ENCODE measurements at places on chromosomes 2 and 18.

- DNase-seq = no peak
These were observed 415.9 kb downstream of the NBAS start for GRCh38 chr2:15145046-15145817.

DNA sequence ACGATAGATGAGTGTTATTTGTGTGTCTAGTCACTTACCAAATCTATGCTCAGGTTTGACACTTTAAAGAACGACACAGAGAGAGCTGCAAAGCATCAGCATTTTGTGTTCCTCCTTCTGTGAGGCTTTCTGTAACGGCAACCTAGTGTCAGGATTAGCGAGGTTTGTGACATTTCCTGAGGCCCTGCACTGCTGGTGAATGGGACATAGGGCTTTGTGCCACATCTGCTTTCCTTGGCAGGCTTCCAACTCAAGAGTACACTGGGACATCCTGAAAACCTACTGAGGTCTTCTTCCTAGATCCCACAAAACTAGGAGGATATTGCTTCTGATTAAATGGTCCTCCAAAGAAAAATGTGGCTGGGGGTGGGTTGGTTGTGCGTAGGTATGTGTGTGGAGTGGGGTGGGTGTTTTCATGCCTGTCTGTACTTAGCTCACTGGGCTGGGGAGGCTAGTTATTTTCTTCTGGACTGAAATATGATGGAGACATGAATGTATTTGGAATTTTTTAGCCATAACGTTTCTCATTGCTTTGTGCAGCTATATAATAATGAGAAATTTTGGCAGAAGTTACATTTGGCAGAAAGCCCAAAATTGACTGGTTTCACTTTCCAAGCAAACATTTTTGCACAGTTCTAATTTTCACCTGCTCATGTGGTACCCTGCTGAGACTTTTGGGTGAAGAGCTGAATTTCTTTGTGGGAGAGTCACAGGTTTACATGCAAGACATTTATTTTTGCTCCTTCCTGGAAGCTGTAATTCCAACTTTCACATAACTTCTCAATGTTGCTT, 308.4 kb downstream of the XIRP2 start:
- DNase-seq = no peak

GRCh38 chr2:97713296-97714083, at the start of gene ZAP70:
TSS of gene ZAP70 (plus strand) at chr2:97713576. CDS start at chr2:97724037, 10,461 bp downstream.
- no peak for DNase-seq

DNA sequence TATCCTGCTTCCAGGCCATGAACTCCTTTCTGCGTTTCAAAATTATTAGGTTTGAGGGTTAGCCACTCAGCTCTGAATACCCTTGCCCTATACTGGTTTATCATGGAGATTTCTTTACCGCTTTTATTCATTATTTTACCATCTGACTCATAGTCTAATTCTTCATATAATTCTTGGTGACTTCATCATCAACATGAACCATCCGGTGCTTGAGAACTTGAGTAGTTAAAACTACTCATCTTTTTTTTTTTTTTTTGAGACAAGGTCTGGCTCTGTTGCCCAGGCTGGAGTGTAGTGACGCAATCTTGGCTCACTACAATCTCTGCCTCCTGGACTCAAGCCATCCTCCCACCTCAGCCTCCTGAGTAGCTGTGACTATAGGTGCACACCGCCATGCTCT, 94.2 kb upstream of the LHCGR start:
- no peak for DNase-seq

DNA sequence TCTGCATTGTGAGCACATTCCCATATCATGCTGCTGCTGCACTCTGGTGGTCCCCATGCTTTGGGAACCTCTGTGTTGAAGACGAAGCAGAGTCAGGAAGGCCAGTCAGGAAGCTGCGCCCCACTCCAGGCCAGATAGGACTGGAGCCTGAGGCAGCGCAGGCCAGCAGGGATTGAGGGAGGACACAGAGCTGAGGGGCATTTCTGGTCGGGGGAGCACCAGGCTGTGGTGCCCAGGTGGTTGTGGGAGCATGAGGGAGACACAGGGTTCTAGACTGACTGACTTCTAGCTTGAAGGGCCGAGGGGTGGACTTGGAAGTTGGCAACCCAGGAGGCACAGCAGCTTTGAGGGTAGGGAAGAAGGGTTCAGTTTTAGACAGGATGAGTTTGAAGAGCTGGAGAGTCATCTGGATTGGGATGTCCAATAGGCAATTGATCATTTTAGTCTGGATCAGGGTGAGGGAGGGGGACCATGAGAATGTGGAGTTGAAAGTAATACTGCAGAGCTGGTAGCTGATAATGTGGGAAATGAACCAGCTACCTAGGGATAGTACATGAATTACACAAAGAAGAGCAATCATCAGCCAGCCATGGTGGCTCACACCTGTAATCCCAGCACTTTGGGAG, 1.4 kb upstream of the ACTG2 start:
- DNase-seq = no peak

DNA sequence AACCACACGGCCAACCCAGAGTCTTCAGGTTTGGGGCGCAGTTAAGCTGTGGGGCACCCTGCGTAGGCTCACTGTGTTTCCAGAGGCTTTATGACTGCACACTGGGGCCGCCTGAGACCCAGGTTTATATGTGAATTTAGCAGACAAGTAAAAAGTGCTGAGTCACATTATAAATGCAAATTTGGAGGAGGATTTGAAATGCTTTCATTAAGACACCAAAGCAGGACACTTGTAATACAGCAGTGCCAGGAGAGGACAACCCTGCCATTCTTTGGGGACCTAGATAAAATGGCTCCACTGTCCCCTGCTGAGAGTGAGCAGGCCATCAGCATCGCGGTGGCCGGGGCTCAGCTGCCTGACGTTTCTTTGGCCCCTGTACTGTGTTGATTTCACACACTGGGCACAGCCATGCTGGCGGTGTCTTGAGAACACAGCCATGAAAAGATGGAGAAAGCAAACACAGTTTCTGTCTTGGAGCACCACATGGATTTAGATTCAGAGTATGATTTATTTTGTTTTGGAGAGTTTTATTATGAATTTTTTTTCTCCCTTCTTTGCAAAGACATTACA, 10.2 kb downstream of the ACKR3 start:
- DNase-seq = no peak

- DNase-seq = no peak
These were observed 13.7 kb upstream of the TET3 start for GRCh38 chr2:73970850-73971471.

DNA sequence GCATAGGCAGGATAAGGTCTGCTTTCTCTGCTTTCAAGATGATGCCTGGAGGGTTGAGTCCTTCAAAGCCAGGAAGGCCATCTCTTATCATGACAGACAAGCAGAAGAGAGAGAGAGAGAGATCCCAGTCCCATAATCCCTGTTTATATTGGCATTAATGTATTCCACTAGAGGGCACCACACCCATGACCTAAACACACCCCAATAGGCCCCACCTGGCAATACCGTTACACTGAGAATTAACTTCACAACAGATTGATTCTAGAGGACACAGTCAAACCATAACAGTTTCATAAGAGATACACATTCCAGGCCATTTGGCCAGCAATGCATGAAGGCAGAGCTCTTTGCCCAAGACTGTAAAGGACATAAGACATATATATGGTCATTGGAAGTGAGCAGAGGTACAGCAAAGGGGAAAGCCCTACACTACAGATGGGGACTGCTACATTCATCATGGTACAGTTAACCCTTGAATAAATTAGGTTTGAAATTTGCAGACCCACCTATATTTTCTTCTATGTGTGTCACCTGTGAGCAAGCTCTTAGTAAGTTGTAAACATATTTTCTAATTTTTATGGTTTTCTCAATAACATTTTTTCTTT, 1516.1 kb downstream of the RPIA start:
- DNase-seq = no peak

All from coronary artery (tissue), 2 donors.